ENCODE measurements at places on chromosomes 7 and 10.

- no peak for DNase-seq
Measured at GRCh38 chr7:25261545-25262140, 33.4 kb upstream of the NPVF start.

DNA sequence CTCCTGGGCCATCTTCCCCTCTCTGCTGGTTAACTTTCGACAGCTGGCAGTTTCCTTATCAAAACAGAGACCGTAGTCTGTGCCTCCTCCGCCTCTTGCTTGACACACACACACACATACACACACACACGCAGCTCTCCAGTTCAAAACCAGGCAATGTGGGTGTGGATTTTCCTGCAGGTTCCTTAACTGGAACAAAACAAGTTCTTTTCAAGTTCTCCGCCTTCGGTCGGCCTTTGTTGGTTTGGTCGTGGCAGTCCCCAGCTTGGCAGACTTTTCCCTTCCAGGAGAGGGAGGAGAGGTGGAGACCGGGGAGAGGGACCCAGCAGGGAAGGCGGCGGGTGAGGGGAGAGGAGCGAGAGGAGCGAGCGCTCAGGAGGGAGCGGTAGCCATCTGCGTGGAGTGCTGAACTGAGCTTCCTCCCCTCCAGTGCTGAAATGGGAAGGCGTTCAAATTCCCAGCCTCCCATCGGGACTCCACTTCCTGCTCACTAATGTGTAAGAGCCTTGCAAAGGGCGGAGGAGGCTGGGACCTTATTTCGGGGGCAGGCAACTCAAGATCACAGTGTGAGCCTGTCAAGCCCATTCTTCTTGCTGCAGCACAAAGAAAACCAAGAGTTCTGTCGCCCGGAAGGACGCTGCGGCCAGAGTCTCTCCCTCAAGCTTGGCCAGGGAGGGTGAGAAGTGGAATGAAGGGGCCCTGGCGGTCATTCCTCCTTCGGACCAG lies 120.6 kb downstream of the PRPF18 start:
- no peak for DNase-seq

GRCh38 chr10:7876541-7877127 lies 58.3 kb downstream of the TAF3 start:
- no peak for DNase-seq

DNA sequence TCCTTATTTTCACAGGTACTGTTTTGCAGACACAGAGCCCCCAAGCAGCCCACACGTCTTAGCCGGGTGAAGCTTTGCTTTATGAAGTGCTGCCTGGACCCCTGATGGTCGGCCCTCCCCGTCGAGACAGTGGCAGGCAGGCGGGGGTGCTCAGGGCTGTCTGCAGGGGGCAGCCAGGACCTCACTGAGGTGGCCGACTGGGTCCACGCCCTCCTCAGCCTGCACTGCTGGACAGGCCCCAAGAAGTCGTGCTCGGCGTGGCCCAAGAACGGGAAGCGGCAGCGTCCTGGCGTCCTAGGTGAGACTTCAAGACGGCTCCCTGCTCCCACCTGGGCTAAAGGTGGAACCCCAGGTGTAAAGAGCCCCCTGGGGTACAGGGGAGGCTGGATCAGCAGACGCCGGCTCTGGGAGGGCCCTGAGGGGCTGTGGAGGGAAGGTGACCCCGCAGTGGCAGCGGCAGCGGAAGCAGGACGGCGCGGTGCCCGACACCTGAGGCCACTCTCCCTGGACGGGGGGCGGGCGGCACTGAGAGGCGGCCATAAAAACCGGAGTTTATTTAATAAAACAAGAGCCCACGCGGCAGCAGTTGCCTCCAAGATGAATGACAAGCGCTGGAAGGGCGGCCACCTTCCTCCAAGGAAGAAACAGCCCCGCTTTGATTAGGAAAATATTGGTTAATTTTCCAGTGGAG lies 179.4 kb downstream of the ELFN1 start:
- DNase-seq, result no peak

DNA sequence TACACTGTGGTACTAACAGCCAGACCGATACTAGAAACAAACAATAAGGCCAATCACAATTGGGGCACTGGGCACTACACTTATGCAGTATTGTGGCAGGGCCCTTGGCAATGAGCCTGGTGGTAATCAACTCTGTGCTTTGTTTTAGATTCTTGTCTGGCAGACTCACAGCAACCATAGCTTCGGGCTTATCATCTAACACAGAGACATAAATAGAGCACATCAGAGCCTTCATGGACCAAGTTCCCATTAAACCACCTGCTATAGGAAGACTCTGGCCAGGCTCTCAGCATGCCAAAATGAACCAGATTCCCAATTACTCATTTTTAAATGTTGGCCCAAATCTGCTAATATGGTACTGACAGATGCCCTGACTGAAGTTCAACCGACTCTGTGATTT lies 218.6 kb downstream of the DGKI start:
- DNase-seq, result no peak

DNA sequence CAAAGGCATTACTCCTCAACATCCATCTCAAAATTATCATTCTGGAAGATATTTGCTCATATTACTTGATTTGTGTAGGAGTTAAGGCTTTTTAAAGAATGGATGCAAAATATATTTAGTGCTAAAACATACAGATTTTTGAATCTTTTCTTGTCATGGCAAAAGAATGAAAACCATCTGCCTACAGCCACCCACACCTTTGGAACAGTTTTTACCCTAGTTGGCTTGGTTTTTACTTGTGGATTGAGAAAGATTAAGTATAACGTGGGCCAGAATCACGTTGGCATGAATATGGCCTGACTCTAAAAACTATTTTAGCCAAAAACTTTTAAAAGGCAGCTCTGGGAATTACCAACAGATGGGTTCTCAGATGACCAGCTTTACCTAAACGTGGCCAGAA lies 128.2 kb downstream of the SPAG6 start:
- DNase-seq, result no peak

GRCh38 chr10:30036811-30037210 lies 22.6 kb downstream of the JCAD start:
- DNase-seq, result no peak

- no peak for DNase-seq
Measured at GRCh38 chr10:44399659-44400451, 15.0 kb upstream of the CXCL12 start.

- DNase-seq, result no peak
Measured at GRCh38 chr7:7104314-7104698, 78.0 kb upstream of the C1GALT1 start.

DNA sequence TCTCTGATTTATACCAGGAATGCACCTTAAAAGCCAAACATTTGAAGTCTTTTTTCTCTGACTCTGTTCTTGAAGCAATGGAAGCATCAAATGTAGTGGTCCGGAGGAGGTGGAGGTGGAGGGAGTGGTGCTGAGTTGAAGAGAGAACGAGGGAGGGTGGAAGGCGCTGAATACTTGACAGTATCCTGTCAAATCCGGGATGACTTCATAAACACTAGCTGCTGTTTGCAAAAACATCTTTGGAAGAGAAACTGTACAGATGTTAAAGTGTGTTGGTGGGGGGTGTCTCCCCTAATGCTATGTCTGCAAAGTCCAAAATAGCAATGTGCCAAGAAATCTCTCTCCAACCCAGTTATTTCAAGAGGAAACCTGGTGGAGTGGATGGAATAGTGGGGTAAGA lies 328.5 kb upstream of the AUTS2 start:
- no peak for DNase-seq

DNA sequence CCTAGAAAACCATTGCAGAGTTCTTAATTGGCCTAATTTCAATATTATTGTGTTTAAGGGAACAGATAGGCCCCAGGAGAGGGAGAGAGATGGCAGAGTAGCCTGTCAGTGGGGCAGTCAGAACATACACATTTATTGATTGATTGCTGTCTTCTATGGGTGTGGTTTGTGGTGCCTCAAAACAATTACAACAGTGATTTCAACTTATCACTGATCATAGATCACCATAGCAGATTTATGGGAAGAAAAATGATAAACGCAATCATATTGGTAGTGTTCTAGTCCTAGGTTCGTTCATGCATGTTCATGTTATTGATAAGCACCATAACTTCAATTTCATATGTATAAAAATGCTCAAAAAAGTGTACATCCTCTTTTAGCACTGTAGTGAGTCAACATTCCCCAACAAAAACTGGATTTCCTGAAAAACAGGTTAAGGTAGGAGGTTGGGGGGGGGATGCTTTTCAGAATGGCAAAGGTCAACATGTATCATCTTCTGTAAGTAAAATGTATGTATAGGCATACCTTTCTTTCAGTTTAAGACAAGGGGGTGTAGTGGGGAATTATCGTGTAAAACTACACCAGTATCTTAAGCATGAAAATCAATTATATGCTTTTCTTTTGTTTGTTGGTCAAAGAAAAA lies 1.1 kb upstream of the TNKS2 start:
- no peak for DNase-seq

- peak; percentile 71 for DNase-seq
Measured at GRCh38 chr10:74589226-74589673, 237.2 kb upstream of the KAT6B start.

DNA sequence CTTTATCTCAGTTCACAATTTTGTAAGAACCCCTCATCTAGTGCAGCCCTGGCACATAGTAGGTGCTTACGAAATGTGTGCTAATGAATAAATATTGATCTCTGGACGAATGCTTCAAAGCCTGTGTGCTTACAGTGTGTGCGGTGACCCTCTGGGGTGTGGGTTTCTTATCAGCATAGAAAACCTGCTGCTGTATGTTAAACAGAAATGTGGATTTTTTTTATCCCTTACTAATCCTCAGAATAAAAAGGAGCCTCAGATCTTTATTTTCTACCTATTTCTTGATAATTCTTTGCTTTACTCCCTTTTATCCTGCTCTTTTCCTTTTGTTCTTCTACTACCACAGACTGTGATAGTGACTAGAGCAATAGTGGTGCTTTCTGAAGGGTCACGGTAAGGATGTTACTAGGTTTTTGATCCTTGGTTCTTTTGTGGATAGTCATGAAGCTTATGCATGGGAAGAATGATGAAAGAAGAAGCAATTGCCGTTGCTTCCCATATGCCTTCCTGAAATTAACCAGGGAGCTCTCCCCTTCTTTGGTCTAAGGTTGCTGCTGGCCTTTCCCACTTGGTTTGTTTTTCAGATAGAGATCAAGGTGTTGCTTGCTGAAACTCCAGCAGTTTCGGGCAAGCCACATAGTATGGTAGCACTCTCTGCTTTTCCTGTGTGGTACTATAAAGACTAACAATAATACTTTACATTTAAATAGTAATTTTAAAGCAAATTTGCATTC lies 44.7 kb downstream of the SPAG6 start:
- no peak for DNase-seq
